ENCODE measurements at places on chromosomes 2 and 18. TPM values are rescaled to one million over a fixed set of nuclear protein-coding genes. Genes with fewer than 3 reads are reported as not detected.

- no peak for DNase-seq
These were observed 151.8 kb downstream of the SH3RF3 start for GRCh38 chr2:109280804-109281203.

DNA sequence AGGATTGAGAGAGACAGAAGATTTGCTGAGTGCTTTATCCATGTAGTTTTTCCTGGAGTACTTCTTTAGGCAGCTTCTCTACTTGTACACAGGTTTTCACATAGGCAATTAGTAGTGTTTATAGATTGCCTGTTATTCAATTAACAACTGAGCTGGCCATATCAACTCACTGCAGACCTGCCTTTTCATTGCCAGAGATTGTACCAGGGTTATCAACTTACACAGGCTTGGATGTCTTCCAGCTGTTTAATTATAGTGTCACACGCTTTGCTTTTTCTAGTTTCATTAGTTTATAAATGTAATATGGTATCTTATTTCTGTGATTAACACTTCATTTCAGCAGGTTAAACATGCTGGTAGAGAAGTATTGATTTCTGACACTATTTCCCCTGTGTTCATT lies 125.9 kb downstream of the GPD2 start:
- DNase-seq = no peak

DNA sequence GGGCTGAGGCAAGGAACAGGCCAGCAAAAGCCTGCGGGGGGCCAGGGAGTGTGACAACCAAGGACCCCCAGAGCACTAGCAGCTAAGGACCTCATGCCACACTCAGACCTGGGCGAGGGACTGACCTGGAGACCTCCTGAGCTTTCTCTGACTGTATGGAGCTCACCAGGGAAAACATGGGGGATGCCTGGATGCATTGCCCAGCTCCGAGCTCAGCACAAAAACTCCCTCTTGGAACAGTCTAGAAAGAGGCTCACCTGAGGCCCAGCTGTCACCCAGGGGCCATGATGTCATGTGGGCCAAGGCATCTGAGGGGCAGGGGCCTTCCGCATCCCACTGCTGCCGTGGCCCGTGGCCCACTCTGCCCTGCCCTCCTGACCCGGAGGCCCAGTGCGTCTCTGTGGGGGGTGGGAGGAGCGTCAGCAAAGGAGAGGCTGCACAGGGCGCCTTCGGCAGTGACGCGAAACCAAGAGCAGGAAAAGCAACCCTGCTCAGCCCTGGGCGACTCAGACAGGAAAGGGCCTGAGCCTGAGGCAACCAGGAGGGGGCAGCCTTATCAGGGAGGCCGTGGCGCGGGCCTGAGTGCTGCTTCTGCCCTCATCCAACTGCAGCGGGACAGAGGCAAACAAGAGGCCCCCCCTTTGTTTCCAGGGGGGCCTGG lies 57.3 kb upstream of the ALPP start:
- peak; percentile 53 for DNase-seq

Gene STARD6
- 0.85 TPM for total RNA-seq

Gene MARCO
- 22.0 TPM for total RNA-seq
